ENCODE measurements at places on chromosomes 4 and X.

GRCh38 chrX:153638436-153639176 lies 8.4 kb upstream of the DUSP9 start:
- no peak for DNase-seq

DNA sequence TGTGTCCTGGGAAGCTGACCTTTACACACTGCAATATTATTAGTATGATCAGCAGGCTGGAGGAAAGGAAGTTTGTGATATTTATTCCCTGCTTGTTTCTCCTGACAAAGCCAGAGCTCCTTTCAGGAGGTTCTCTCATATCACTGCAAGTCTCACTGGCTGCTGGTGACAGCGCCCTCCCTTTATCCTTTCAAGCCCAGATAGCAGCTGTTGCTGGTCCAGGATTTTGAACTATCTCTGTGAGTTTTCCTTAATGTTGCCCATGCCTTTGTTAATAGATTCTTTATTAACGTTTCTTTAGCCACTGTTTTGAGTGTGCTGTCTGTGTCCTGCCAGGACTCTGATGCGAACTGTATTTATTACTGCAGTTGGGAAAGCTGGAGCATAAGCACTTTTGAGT lies 518.7 kb downstream of the C4orf33 start:
- no peak for DNase-seq

GRCh38 chr4:137509855-137510282 lies 22.4 kb downstream of the PCDH18 start:
- DNase-seq, result no peak

- no peak for DNase-seq
These were observed 33.9 kb downstream of the RNF150 start for GRCh38 chr4:141099326-141099725.

GRCh38 chr4:19298998-19299397 lies 952.7 kb upstream of the SLIT2 start:
- no peak for DNase-seq
